Hematopoietic multipotent progenitor cell treated with erythropoietin and hydrocortisone succinate and interleukin-3 and kit ligand, for 8 days (in vitro differentiated cells): ENCODE measurements at places on chromosomes 12 and 14.
A peak's percentile ranks its signal among the peaks of the same experiment; 100 is the strongest.

GRCh38 chr12:103317220-103317619, 178.5 kb downstream of the C12orf42 start:
- no peak for DNase-seq

- no peak for DNase-seq
Observed at GRCh38 chr12:89985935-89986334, 277.3 kb upstream of the ATP2B1 start.

- no peak for DNase-seq
Observed at GRCh38 chr14:52355526-52355925, 41.4 kb downstream of the PTGER2 start.

DNA sequence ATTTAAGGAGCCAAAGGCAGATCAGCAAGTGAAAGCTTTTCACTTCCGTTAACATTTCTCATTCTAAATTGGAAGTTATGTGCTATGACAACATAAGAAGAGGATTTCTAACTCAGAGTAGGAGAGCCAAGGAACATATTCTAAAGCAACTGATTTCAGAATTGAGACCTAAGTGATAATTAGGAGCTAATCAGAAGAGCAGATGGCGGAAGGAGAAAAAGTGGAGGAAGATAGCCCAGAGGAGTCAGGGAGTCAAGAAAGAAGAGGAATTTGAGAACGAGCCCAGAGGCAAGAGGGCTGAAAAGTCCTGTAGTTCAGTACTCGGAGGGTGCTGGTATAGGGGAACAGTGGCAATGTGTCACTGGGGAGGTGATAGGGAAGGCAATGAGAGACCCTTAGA, 162.4 kb downstream of the CNTN1 start:
- DNase-seq, result no peak

- no peak for DNase-seq
Observed at GRCh38 chr12:10113075-10113474, 14.3 kb upstream of the CLEC1A start.

DNA sequence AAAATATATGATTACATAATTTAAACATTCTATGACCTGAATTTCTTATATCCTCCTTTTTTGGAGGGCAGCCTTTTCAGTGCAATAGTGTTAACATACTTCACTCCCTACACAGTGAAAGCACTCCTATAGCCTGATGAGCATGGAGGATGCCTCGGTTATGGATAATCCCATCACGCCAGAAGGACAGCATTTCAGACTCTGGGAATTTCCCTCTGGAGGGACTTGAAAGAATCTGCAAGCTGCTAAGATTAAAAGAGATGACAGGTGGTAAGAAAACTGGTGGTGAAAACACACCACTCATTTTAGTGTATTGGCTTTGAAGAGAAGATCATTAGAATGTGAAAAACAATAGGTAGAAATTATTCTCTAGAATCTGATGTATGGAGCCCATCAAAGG, 99.3 kb upstream of the LMNTD1 start:
- DNase-seq, result no peak

- DNase-seq, result peak; percentile 24
Observed at GRCh38 chr12:30694412-30695198, 1.1 kb downstream of the IPO8 start.

GRCh38 chr12:43208627-43209026, 343.4 kb downstream of the ADAMTS20 start:
- DNase-seq, result no peak

DNA sequence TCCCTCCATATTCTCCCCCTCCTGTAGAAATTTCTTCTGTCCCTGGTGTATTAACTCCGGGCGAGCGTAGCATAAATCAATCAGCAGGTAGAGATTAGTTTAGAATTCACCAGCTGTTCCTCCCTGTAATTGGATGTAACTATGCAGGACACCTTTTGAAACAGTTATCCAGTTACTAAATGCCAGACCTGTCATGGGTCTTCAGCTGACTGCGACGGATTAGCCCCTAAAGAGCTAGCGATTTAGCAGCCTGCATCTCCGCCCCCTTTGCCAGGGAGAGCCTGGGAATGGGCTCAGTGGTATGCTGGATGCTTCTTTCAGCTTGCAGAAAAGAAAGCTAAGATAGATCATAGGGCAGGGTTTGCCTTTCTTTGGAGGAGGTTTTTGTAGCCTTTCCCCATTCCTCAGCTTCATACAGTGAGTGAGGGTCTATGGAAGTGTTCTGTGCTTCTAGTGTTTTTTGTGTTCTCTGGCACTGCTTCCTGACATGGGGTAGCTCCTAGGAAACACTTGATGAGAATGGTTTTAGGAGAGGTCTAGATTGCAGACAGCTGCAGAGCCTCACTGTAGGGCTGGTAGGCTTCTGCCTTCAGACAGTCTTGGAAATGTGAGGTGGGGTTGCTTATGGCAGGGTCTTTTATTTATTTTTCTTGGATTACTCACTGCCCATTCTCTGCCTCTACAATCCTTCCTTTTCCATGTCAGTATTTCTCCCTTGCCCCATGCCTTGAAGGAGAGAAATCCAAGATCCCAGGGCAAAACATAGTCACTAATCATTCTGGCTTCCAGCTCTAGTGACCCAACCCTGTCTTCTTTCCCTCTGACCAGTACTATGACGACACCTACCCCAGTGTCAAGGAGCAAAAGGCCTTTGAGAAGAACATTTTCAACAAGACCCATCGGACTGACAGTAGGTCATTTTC, 16.7 kb downstream of the COPZ1 start:
- no peak for DNase-seq

GRCh38 chr14:104283197-104284106, 145.1 kb downstream of the KIF26A start:
- no peak for DNase-seq
